ENCODE measurements at places on chromosomes 13 and 19.

- DNase-seq = no peak
These were observed 421.5 kb downstream of the TSHZ3 start for GRCh38 chr19:30927705-30928104.

DNA sequence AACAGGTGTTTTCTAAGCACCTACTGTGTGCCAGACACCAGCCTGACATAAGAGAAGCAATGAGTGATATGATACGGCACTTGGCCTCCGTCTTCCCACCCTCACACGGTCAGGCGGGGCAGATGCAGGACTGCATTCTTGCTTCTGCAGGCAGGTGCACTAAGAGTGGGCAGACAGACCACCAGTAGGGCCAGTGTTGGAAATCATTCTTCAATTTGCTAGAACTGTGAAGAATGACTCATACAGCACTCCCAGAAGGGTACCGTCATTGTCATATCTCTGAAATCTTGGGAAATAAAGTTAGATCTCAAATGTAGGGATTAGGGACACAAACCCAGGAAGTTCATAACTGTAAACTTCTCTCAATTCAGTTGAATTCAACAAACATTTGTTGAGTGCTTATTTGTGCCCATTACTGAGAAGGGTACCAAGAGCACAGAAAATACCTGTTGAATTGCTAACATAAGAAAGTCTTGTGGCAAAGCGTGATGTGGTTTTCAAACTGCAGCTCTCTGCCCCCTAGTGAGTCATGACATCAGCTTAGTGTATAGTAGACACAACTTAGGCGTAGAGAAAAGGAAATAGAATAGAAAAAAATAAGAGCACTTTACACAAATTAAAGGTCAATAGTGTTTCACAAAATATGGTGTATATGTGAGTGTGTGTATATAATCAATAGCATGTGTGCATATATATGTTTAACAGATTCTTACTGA, 76.1 kb downstream of the TEX26 start:
- no peak for DNase-seq

- no peak for DNase-seq
These were observed 3.8 kb downstream of the WBP4 start for GRCh38 chr13:41065078-41065477.

GRCh38 chr13:76470991-76471390, 415.2 kb downstream of the KCTD12 start:
- no peak for DNase-seq

- DNase-seq = no peak
These were observed 418.8 kb downstream of the GPC5 start for GRCh38 chr13:91817250-91817649.

GRCh38 chr19:11964858-11965645, at the start of gene ZNF763:
ZNF763 (plus strand) TSS chr19:11965040; CDS start chr19:11965209, 169 bp downstream.
- DNase-seq = peak; percentile 87

- DNase-seq = no peak
These were observed at the start of gene NLRP11 for GRCh38 chr19:55831846-55832245. NLRP11 (minus strand) TSS chr19:55831999; CDS start chr19:55818174, 13,825 bp downstream.

GRCh38 chr19:5144545-5145179, 175.7 kb downstream of the KDM4B start:
- no peak for DNase-seq

GRCh38 chr13:102873653-102874052, 27.8 kb downstream of the ERCC5 start:
- no peak for DNase-seq

All from stimulated activated CD4-positive, alpha-beta T cell treated with anti-CD3 and anti-CD28 coated beads, Interleukin-4, amount 100 ng/mL, for 1 hour (primary cell).